ENCODE measurements at places on chromosomes 6 and 20.

DNA sequence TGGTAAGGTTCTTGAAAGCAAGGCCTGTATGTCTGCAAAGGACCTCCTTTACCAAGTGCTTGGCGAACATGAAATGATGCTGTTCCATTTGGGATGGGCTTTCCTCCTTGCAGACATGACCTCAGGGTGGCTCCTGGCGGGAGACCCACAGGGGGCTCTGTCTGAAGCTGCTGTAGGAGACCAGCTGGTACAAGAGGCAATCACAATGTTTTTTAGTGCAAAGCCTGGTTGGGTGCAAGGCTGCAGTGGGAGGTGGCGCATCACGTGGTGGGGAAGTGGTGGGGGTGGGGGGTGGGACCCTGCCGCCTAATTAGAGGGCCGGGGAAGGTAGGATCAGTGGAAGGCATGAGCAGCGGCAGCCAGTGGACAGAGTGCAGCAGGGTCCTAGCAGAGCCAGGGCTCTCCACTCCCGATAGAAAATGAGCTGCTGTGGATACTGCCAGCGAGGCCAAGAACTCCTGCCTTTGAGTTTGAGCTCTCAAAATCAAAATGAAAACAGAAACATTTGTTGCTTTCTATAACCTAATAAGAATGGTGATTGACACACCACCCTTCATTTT, 9.1 kb upstream of the ARMC2 start:
- DNase-seq, result no peak

- no peak for DNase-seq
These were observed 122.2 kb downstream of the MTFR2 start for GRCh38 chr6:136127873-136128272.

- no peak for DNase-seq
These were observed 594.9 kb downstream of the CDH26 start for GRCh38 chr20:60553095-60553494.

- no peak for DNase-seq
These were observed 17.9 kb upstream of the CST3 start for GRCh38 chr20:23655491-23656211.

DNA sequence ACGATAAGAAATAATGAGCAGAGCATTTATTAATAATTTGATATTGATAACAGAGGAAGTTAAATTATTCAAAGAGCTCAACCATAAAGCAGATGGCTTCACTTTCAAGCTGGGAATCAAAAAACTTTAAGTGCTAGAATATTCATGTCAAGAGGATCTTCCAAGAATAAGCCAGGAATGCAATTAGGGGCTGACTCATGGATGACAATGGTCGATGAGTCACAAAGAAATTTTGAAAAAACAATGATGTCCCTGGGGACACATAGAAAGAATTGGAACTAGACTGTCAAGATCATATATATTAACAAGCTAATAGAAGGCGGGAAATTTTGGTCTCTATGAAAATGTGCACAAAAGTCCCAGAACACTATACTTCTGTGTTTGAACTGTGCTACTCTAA, 304.1 kb downstream of the LAMA2 start:
- no peak for DNase-seq

GRCh38 chr20:32831982-32832381, 12.2 kb downstream of the MAPRE1 start:
- no peak for DNase-seq

- DNase-seq, result no peak
These were observed 10.5 kb upstream of the ANGPT4 start for GRCh38 chr20:926670-927069.

DNA sequence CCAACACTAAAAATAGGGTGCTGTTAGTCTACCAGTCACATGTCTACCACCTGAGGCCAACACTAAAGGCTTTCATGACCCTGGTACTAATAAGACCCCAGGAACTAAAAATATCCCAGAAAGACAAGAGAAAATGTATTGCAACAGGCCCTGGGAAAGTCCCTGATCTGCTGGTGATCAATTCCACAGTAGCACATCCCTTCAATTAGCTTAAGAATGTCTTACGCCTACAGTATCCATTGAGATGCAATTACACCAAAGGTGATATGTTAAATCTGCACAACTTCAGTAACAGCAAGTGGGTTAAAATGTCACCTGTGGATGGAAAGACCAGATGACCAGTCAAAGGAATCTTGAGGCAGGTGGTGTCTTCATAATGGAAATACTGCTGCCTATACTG, 3.1 kb downstream of the SEMG1 start:
- DNase-seq, result no peak

- no peak for DNase-seq
These were observed 8.3 kb downstream of the TFAP2A start for GRCh38 chr6:10406556-10406955.

GRCh38 chr6:34152806-34153520, 7.1 kb upstream of the GRM4 start:
- peak; percentile 50 for DNase-seq

GRCh38 chr6:15434263-15434662, 188.4 kb downstream of the JARID2 start:
- no peak for DNase-seq

GRCh38 chr6:147664092-147664491, 155.6 kb downstream of the SAMD5 start:
- DNase-seq, result no peak

DNA sequence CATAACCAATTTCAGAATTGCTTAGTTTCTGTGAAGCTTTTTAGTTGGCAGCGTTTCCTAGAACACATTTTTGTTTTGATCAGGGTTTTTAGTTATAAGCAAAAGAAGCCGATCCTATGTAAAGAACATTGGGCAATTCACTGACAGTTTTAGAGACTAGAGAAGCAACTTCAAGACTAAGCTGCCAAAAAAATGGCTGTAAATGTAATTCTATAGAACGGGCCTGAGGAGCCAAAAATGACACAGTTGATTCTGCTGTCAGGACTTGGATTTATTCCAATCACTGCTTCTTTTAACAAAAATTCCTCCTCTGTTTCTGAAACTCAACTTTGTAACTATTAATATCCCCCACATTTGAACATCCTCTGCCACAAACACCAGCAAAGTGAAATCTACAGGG, 236.0 kb upstream of the EYS start:
- DNase-seq, result no peak

DNA sequence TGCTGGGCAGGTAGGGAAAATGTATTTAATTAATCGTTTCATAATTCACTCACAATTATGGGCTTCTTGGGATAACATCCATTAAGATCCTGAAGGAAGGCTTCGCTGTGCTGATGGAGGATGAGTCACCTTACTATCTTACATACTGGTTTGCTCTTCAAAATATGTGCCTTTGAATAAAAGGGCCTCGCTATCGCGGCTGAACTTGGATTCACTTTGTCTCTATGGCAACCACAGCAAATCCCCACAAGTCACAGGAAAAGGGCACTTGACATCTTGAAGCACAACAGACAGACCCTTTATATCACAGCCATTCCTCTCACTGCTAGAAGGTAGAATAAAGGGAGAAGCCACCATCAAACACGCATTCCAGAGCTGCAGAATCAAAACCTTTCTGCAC, 141.3 kb upstream of the MYLIP start:
- no peak for DNase-seq

DNA sequence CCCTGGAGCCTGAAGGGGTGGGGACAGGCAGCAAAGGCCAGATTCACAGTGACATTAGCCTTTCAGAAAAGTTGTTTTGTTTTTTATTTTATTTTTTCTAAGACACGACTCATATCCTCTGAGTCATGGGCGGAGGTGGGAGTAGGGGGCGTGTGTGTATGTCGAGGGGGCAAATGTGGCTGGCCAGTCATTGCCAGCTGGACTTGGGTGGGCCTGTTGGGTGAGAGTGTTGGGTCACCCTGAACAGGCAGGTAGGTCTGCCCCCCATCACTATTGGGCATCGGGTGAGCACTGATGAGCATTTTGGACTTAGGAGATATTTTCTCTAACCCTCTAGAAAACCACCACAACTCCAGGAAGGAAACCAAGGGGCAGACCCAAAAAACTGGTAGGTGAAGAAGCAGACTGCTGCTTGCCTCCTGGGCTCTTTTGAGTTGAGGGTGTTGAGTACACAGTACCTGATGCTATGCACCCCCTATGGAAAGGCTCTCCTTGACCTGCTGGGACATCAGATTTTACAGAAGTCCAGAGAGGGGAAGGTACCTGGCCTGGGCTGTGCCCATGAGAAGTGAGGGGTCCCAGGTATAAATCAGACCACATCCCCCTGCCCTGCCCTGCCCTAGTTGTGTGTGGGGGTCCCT, 5.6 kb downstream of the SMIM29 start:
- peak; percentile 72 for DNase-seq

- peak; percentile 47 for DNase-seq
These were observed 37.9 kb downstream of the PLCG1 start for GRCh38 chr20:41175201-41175651.

- DNase-seq, result peak; percentile 92
These were observed 901 bp upstream of the TRIM26 start for GRCh38 chr6:30213957-30214656.

GRCh38 chr6:44058617-44059358, 68.5 kb downstream of the MRPL14 start:
- DNase-seq, result no peak

GRCh38 chr20:62390317-62391164, 3.6 kb downstream of the RPS21 start:
- no peak for DNase-seq

- DNase-seq, result no peak
These were observed 52.7 kb downstream of the TXLNB start for GRCh38 chr6:139239064-139239463.

GRCh38 chr6:158663625-158664165, 13.8 kb downstream of the SYTL3 start:
- DNase-seq, result peak; percentile 45

DNA sequence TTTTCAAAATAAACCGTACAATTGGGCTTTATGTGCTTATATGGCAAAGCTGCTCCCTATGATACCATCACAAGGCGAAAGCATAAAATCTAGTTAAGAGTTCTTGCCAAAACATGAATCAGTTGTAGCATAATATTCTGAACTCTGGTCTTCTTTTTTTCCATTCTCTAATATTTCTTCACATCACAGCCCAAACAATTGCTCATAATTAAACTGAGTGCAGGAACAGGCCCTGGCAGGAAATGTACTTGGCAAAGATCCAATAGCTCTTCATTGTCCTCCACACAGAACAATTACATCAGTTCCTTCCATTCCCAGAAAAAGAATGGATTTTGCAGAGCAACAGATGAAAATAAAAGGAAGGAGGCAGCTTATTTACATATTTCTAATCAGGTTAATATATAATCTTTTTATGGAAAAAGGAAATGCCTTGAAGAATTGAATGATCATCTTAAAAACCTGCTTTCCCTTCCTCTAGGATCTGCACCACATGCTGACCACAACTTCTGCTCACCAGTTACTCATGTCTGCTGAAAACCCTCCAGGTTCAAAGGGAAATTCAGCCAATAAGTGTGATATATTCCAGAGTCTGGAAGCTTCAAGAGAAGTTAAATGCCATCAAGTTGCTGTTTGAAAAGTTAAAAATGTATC, 123.3 kb upstream of the COL21A1 start:
- no peak for DNase-seq

DNA sequence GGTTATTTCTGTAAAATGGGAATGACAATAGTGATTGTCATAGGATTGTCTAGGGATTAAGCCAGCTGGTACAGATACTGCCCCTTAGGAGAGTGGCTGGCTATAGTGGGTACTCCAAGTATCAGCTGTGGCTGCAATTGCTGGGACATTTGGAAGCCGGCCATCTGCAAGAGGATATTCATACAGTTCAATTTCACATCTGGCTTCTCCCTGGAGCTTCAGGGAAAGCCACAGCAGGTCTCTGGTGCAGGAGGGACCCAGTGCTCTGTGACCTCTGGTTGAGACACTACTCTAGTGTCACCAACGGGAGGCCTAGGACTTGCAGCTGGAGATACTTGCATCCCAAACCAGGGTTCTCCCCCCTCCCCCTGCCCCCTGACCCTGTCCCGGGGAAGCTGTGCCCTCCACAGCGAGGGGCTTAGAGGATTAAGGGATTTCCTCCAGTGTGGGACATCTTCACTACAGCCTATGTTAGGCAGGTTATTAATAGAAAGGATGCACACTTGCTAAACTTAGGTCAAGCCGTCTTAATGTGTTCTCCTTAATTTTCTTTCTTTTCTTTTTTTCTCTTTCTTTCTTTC, 2.7 kb downstream of the SLC2A10 start:
- DNase-seq, result no peak

GRCh38 chr6:45543298-45544235, 165.8 kb upstream of the SUPT3H start:
- no peak for DNase-seq

DNA sequence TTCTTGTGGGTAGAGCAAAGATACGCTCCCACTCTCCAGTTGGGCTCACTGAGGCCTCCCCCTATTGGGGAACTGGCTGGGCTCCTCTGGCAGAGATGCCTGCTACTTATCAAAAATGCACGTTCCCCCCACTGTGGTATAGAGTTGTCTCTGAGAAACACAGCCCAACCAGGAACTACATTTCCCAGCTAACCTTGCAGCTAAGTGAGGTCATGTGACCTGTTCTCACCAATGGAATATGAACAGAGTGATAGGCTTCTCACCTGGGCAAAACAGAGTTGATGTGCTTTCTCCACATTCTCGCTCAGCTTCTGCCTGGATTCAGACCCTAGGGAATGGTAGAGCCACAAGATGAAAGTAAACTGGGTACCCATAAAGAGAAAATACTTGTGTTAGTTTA, 49.1 kb upstream of the PTPRT start:
- no peak for DNase-seq

GRCh38 chr20:63635431-63636141, 8.7 kb upstream of the GMEB2 start:
- DNase-seq, result peak; percentile 89

- DNase-seq, result peak; percentile 64
These were observed 972 bp downstream of the RNF8 start for GRCh38 chr6:37354526-37355384.

DNA sequence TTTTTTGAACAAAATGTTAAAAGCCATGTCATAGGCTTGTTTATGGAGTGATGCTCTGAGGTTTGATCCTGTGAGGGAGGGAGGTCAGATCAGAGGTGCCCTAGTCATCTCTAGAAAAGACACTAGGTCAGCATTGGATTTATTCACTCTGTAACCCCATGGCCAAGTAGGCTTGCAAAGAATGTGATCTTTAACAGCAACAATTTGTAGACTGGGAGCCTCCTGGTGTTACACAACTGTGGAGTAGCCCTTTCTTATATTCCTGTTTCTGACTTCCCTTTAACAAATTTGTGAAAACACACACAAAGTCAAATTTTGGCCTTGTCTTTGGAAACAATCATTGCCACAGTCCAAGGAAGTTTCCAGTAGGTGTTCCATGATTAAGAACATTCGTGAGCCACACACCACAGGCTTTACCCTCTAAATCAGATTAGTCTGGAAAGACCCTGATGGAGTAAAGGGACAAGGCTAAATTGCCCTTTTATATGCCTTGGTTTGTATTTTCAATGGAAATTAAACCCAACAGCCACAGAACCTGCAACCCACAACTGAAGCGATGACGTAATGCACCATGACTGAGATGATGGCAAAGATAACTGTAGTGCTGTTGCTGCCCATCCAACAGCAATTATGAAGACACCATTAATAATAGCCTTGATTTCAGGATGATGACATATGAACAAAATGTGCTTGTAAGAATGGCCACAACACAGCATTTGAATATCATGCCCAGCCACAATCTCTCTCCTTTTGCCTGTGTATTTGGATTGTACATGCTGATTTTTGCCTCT, 22.1 kb downstream of the SCP2D1 start:
- no peak for DNase-seq

- no peak for DNase-seq
These were observed 457.8 kb downstream of the MEI4 start for GRCh38 chr6:78110641-78111040.

GRCh38 chr20:44422083-44422482, 53.6 kb upstream of the TTPAL start:
- no peak for DNase-seq
